ENCODE measurements at places on chromosomes 7 and 10.

DNA sequence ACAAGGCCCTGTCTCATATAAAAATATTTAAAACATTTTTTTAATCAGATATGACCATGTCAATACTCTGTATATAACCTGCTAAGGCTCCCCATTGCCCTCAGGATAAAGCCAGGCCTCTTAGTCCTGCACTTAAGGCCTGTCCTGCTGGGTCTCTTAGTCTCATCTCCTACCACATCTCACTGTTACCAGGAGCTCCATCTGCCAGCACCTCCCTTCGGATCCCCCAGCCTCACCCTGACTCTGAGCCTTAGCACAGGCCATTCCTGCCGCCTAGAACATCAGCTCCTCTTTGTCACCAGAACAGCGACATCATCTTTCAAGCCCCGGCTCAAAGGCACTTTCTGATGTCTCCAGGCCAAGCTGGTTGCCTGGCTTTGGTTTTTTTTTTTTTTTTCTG, 25.7 kb upstream of the GTF2IRD1 start:
- no peak for DNase-seq

GRCh38 chr7:136976504-136977251, 108.2 kb downstream of the CHRM2 start:
- DNase-seq = no peak

- DNase-seq = no peak
Observed at GRCh38 chr10:11610826-11611247, 613 bp downstream of the USP6NL start.

- no peak for DNase-seq
Observed at GRCh38 chr10:124027031-124027611, 66.3 kb downstream of the CHST15 start.

DNA sequence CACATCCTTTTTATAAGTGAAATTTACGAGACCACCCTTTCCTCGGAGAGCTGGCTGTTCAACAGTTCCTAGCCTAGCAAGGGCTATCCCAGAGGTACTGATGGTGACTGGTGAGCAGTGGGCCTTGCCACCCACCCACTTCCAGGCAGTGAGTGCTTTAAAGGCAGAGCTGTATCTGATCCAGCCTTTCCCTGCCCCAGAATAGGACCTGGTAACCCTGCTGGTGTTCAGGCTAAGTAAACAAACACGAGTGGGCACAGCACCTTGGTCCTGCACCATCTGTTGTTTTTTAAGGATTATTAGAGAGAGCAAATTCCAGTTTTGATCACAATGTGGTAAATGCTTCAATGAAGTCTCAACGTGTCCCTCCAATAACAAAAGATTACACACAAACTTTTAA, 75.7 kb downstream of the COBL start:
- no peak for DNase-seq

GRCh38 chr7:134739362-134739761, 40.1 kb upstream of the CALD1 start:
- DNase-seq = no peak

- DNase-seq = no peak
Observed at GRCh38 chr10:132335189-132336063, 3.4 kb downstream of the LRRC27 start.

All from cortex of kidney (tissue), 1 donor.